ENCODE measurements at places on chromosomes 7 and 10. TPM values are rescaled to one million over a fixed set of nuclear protein-coding genes. Genes with fewer than 3 reads are reported as not detected.

MRPS16 gene
- total RNA-seq = 104 TPM

STEAP1B gene
- total RNA-seq = 20.6 TPM

SH2D4B gene
- 0.13 TPM for total RNA-seq

NYAP1 gene
- total RNA-seq = 7.6 TPM

SUN3 gene
- not detected for total RNA-seq

TMEM213 gene
- total RNA-seq = not detected

TMEM176B gene
- 0.35 TPM for total RNA-seq

MYO3A gene
- total RNA-seq = 33.9 TPM

POT1 gene
- total RNA-seq = 46.9 TPM

RNF32 gene
- 1.1 TPM for total RNA-seq
